ENCODE measurements at places on chromosomes 3 and 15.

GRCh38 chr15:54273928-54274327, 295.7 kb downstream of the UNC13C start:
- peak; percentile 30 for DNase-seq

DNA sequence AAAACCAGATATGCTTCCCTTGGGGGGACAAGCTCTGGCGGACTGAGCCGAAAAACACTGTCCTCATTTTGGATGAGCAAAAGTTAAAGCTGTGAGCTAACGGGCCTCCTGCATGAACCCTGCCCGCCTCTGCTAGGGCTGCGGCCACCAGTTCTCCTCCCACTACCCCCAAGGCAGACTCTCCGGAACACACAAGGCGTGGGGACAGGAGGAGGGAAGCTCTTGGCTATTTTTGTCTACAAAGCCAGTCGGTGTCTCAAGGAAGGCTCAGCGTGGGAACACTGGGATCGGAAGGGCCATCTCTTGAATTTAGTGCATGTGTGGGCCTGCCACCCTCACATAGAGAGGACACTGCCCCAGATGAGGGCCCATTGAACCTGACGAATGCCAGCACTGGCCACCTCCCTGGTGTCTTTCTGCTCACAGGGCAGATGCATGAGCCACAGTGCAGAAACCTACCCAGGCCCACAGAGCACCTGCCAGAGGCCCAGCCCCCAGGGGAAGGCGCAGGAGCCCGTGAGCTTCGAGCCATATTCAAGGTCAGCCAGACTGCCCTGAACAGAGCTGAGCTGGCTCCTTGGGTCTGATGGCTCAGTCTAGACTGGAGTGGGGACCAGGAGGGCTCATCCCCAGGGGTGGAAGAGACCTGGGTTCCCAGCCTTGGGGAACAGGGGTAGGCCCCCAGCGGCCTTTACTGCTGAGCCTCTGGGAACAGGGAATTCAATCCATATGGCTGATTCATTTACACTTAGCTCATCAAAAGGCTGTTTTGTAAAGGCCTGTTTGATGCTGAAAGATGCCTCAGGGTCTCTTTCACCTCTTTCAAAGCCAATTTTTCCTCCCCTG, 38.3 kb downstream of the HCN4 start:
- DNase-seq: no peak

DNA sequence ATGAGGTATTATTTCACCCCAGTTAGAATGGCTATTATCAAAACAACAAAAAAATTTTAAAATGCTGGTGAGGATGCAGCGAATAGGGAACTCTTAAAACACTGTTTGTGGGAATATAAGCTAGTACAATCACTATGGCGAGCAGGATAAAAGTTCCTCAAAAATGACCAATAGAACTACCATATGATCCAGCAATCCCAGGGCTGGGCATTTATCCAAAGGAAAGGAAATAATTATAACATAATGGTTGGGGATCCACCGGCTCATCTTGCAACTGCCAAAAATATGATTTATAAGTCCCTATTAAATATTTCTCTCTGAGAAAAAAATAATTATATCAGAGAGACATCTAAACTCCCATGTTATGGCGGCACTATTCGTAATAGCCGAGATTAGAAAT, 127.6 kb upstream of the MME start:
- no peak for DNase-seq

- peak; percentile 21 for DNase-seq
Measured at GRCh38 chr15:52765785-52766184, 24.4 kb downstream of the ONECUT1 start.

DNA sequence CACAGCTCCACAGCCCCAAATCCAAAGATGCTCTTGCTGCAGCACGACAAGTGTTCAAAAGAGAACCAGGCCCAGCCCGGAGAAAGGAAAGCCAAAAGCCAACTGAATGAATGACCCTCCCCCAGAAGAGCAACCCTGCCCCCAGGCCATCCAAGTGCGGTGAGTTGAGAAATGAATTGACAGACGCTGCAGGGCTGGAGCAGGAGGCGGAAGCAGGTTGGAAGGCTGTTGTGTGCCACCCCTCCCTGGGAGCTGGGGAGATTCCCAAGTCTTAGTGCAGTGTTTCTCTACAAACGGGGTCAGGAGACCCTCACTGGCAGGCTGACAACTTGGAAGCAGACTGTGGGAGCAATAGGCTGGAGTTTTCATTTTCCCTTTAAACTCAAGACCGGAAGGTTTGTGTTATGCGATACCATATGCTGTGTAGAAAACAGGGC, 3.5 kb upstream of the SPTBN5 start:
- DNase-seq: no peak

DNA sequence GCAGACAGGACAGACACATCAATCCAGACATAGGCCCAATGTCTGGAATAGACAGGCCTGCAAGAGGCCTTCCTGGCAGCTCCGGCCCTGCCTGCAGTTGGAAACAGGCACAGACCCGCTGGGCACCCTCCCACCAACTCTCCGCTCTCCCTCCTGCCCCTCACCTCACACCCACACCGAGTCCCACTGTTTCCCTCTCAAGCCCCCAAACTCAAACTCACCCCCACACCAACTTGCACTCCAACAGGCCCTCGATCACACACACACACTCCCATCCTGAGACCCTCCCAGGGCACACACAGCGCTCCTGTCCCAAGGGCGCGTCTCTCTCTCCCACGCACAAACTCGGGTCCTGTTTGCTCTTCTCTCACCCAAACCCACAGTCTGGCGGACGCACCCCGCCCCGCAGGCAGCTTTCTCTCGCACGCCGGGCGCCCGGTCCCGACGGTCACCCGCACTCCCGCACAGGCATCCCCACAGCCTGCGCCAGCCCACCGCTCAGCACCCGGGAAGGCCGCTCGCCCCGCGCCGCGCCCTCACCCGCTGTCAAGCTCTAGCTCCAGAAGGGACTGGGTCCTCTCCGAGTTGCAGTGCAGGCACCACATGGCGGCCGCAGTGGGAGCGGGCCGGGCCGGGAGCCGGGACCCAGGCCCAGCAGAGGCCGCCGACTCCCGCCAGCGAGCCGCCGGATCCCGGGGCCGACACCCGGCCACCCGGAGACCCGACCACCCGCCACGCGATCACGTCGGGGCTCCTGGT, 106.2 kb downstream of the IQSEC1 start:
- DNase-seq: peak; percentile 28

DNA sequence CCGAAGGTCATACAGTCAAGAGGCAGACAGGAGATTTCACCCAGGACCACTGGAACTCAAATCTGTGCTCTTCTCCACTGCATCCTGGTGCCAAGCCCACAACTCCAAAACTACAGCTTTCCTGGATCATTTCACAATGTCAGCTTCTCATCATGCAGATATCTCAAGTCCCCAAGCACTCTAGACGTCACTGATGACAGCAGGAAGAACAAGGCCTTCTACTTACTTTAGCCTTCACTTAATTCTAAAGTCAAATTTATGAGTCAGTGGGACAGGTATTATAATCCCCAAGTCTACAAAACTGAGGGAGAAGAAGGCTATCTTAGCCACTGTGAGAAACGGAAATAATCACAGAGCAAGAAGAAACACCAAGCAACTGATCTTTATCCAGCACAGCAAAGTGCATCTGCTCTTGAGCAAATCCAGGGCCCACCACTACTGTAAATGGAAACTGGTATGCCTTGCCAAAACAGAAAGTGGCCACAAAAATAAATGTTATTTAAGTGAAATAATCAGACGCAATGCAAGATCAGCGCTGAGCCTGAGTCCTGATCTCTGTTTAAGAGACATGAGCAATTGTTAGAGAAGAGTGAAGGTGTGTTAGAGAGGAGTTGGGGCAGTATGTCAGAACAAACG, 928 bp downstream of the RAD18 start:
- no peak for DNase-seq

DNA sequence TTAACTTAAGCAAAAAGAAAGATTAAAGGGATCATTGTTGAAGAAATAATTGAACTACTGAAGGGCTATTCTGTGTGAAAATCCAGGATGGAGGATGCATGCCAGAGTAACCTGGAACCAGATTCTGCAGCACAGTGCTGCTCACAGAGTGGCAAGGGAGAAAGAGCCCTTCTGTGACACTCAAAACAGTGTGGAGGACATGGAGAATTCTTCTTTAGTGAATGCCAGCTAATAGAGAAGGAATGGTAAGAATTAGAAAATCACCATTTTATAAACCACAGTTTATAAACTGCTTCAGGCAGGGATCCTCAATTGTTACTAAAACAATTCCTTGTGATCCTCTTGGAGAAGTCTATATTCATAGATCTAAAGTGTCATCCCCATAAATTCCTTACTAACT, 70.4 kb upstream of the ARHGEF26 start:
- DNase-seq: no peak
